ENCODE measurements at places on chromosomes 11 and 22. TPM values are rescaled to one million over a fixed set of nuclear protein-coding genes. Genes with fewer than 3 reads are reported as not detected.

Gene OR8A1
- polyA plus RNA-seq = not detected

Gene THY1
- 94.9 TPM for polyA plus RNA-seq

Gene OR52I1
- 0.08 TPM for polyA plus RNA-seq

Gene SERHL2
- 6.2 TPM for polyA plus RNA-seq

Gene UPK3A
- polyA plus RNA-seq = 11.5 TPM

Gene DEPDC7
- polyA plus RNA-seq = 6.8 TPM

Gene GAB4
- polyA plus RNA-seq = not detected

Gene ACR
- polyA plus RNA-seq = 0.52 TPM

Gene PLAAT4
- 10.2 TPM for polyA plus RNA-seq
